ENCODE measurements at places on chromosomes 12 and 14.

DNA sequence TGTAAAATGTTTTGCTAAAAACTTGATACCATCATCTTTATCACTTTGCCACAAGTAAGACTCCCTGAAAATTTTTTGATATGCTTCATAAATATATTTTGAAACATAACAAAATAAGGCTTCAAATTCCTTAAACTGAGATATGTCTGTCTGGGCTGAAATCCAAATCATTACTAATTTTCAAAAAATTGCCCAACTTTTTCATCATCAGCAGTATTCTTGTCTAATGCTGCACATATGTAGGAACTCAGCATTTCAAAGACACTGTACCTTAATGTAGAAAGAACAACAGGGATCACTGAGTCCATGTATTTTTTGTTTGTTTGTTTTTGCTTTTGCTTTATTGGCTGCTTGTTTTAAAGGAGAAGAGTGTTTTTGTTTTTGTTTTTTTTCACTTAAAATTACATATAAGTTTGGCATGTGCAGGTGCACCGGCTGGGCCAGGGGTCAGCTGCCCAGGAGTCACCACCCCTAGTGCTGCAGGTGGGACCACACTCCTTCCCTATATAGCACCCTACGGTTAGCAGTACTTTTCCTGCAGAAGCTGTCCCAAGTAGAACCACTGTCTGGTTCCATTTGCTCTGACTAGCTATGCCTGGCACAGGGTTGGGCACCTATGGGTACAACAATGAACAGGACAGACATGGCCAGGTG is 231.2 kb downstream of the PIK3C2G start:
- DNase-seq, result no peak

DNA sequence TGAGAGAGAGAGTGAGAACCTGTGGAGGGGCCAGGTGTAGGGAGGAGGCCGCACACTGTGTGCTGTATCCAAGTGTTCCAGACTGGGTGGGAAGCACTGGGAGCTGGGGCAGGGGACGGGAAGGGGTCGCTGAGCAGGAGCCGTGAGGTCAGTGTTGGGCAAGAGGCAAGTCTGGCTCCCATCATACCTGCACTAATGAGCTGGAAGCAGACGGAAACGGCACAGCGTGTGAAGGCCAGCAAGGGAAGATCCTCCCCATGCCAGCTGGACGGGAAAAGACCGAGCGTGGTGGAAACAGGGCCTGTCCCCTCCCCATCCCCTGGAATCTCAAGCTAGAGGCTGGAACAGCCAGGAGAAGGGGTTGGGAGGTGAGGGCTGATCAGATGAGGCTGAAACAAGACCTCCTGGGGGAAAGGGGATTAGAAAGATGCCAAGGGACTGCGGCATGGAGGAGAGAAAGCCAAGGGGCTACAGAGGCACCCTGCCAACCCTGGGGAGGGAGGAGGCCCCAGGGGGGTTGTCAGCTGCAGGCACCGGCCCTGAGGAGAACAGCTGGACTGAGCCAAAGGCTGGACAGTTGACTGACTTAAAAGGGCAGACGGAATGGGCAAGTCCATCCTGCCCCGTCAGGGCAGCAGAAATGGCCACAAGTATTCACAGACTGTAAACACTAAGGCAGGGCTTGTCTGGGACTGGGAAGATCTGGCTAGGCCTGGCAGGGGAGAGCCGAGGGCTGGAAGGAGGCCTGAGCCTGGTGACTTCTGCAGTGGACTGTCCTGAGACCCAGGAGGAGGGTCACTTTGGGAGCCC is 19.0 kb upstream of the LTBP2 start:
- DNase-seq, result no peak

DNA sequence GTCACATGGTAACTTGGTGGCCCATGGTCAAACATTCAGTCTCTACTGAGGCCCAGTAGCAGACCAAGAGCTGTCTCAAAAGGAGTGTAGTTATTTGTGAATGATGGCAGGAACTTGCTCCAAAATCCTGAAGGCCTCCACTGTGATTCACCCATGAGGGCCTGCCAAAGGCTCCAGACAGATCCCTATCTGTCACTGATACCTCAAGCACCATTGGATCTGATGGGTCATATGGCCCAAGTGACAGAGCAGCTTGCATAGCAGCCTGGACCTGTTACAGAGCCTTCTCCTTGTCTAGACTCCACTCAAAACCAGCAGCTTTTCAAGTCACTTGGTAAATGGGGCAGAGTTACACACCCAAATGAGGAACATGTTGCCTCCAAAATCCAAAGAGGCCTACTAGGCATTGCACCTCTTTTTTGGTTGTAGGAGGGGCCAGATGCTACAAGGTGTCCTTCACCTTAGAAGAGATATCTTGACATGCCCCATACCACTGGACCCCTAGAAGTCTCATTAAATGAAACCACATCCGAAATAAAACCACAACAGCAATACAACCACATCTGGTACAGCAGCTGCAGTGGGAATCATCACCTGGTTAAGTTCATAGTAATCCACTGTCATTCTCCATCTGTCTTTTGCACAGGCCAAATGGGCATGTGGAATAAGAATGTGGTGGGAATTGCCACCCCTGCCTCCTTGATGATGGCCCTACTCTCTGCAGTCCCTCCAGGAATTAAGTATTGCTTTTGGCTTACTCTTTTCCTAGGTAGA is 150.4 kb upstream of the MAX start:
- peak; percentile 5 for DNase-seq

- DNase-seq, result no peak
These were observed 45.5 kb downstream of the FGD4 start for GRCh38 chr12:32444895-32445294.

DNA sequence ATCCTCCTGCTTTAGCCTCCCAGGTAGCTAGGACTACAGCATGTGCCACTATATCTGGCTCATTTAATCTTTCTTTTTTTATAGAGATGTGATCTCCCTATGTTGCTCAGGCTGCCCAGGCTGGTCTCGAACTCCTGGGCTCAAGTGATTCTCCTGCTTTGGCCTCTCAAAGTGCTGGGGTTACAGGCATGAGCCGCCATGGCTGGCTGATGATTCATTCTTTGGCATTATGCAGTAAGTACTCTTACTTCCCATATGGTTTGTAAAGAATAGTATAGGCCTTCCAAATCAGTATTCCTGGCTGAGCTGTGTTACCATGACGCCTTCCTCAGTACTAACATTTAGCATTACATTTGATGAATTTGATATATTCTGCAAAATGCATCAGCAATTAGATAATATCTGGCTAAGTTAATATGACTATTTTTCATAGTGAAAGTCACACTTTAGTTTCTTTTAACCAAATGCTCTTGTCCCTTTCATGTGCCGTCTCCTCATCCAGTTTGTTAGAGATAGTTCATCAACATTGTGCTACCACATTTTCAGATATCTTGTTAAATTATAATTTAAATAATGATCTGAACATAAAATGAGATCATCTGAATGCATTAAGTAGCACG is 3.2 kb upstream of the MIA2 start:
- peak; percentile 34 for DNase-seq

DNA sequence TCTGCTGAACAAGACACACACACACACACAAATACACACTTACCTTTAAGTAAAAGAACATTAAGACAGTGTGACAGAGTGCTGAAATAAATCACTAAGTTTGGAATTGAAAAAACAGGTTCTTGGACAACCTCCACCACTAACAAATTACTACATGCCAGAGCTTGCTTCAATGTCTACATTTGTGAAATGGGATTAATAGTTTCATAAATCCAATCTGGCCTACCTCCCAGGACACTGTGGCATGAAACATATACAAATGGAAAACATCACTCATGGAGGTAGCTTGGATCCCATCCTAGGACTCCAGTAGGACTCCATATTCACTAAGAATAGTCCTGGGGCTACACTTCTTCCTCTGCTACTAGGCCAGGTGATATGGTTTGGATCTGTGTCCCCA is 8.2 kb upstream of the CCDC60 start:
- DNase-seq, result no peak
